ENCODE measurements at places on chromosomes 2 and 18. TPM values are rescaled to one million over a fixed set of nuclear protein-coding genes. Genes with fewer than 3 reads are reported as not detected.

Gene IL1RL1
- 10.6 TPM for total RNA-seq

Gene CLASP1
- 90.4 TPM for total RNA-seq

Gene CASP8
- 29.2 TPM for total RNA-seq

GRCh38 chr2:99727199-99727598 lies 237.4 kb upstream of the REV1 start:
- no peaks in the 10 kb centered on the region for H3K36me3 ChIP-seq
- H3K27me3 ChIP-seq = no peaks in the 10 kb centered on the region
- no peak overlapping the region for H3K4me3 ChIP-seq
- H3K4me1 ChIP-seq = peaks cover 12% of the 10 kb centered on the region

DNA sequence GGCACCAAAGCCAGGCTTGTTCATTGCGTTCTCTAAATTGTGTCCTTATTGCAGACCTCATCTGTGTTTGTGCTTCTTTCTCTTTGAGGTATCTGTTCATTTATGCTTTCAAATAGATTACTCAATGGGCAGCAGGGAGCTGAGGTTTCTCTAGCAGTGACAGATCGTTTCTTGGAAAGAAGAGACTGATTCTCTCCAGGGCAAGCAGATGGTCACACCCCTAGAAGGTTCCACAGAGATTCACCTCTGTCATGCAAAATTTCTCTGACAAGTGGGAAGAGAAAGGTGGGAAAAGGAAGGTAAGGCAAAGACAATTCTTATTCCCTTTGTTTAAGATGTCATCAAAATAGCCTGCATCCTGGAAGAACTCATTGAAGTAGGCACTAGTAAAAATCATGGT lies 14.0 kb downstream of the DLGAP1 start:
- no peak overlapping the region for H3K4me3 ChIP-seq
- DNase-seq = no peak
- H3K4me1 ChIP-seq = no peaks in the 10 kb centered on the region
- H3K27me3 ChIP-seq = no peaks in the 10 kb centered on the region
- no peak overlapping the region for H3K27ac ChIP-seq
- no peaks in the 10 kb centered on the region for H3K36me3 ChIP-seq

GRCh38 chr2:206918263-206918662 lies 21.1 kb upstream of the CPO start:
- H3K4me3 ChIP-seq = no peak overlapping the region
- no peaks in the 10 kb centered on the region for H3K36me3 ChIP-seq
- H3K27ac ChIP-seq = no peak overlapping the region

- H3K4me3 ChIP-seq = no peak overlapping the region
- no peaks in the 10 kb centered on the region for H3K36me3 ChIP-seq
- no peaks in the 10 kb centered on the region for H3K27me3 ChIP-seq
- H3K27ac ChIP-seq = no peak overlapping the region
- DNase-seq = no peak
Observed at GRCh38 chr2:84807063-84807485, 73.8 kb downstream of the TRABD2A start.

DNA sequence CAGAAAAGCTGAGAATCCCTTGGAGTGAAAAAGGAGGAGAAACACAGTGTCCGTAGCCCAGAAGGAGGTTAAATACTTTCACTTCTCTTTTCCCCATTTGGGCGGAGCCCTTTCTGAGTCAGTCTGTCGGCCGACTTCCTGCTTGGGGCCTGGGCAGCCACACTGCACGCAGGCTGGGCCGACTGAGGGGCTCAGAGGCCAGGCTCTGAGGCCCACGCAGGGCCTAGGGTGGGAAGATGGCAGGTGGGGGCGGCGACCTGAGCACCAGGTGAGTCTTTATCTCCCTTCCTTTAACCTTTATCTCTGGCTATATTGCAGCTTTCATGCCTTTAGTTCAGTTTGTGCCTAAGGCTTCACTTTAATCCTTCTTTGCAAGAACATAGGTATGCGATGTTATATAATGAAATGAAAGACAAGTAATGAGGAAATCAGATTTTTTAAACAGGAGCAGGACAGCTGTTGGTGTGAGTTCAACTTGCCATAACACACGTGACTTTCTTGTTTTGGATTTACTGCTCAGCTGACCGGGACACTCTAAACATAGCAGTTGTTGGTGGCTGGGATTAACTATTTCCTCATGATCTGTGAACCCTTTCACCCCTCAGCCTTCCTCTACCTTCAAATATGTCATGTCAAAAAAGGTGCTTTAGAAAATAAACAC lies at the start of gene SP100:
TSS of gene SP100 (plus strand) at position 141 of the 661 bp plus-strand sequence. CDS start at position 237, 96 bp downstream.
- H3K36me3 ChIP-seq = no peaks in the 10 kb centered on the region
- H3K27me3 ChIP-seq = no peaks in the 10 kb centered on the region
- H3K27ac ChIP-seq = peak within 1 kb of the TSS; percentile 98

Measured in vagina (tissue), 2 donors.